ENCODE measurements at places on chromosomes 1 and 21.

DNA sequence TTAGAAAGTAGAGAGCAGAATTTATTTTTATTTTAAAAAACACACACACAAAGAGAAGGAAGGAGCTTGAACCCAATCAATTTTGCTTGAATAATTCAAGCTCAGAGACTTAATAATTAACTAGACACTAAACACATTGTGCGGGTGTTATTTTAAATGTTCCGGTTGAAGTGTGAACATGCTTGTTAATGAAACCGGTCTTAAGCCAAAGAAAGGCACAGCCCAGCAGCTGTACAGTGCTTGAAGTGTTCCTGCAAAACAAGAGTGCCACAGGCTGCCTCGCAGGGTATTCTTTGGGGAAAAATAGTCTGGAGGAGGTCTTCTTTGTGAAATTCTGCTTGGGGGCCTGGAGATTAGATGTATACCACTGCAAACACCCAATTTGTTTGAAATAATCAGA lies 2.2 kb upstream of the CDC42BPA start:
- DNase-seq, result no peak

- no peak for DNase-seq
Observed at GRCh38 chr1:207427832-207428585, 26.1 kb upstream of the CR2 start.

GRCh38 chr1:11134251-11134897 lies 34.7 kb upstream of the EXOSC10 start:
- no peak for DNase-seq

DNA sequence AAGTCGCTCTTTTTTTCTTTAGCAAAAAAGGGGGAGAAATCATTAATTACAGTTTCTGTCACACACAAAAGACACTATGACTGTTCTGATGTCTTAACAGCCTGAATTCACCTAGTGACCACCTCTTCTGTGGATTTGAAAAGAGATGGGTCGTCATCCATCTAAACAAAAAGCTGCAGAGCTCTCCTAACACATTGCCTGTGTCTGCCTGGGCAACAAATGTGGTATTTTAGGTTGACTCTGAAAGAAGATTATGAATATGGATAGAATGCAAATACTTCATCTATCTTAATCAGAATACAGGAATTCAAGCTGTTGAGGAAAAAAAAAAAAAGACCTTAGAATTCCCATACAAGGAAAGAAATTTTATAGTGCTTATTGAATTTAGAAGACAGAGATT lies 304.4 kb upstream of the ADGRL2 start:
- no peak for DNase-seq

DNA sequence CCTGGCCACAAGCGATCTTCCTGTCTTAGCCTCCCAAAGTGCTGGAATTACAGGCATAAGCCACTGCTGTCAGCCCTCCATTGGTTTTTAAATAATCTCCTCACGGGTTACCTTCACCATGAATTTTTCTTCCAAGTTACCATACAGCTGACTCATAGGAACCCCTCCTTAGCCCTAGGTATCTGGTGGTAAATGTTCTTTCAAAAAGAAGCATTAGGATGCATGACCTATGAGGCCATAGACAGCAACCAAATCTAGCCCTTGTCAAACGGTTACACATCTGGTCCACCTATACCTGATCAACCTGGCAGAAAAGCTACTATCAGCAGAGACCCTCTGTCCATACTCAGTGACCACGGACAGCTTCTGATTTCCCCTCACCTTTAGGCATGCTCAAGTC lies 12.7 kb upstream of the DEGS1 start:
- DNase-seq, result no peak

- peak; percentile 20 for DNase-seq
Observed at GRCh38 chr1:192538407-192539296, 36.9 kb upstream of the RGS1 start.

DNA sequence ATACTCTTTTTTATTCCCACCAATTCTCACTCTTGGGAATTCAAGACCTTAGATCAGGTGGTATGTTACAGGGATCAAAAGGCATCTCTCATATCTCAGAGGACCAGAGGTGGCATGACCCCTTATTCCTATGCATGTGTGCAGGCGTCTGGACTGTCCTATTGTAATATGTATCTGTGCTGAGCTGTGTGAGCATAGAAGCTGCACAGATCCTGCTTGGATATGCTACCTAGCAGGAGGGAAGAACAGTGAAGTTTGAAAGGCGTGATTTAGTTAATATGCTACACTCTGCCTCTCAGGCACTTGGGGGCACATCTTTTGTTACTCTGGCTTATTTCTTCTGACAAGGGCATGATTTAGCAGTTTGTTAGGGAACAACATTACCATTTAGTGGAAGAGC lies 86.7 kb upstream of the ZRANB2 start:
- no peak for DNase-seq

GRCh38 chr21:37370152-37371040 lies 3.8 kb downstream of the DYRK1A start:
- no peak for DNase-seq

- DNase-seq, result peak; percentile 88
Observed at GRCh38 chr1:112744009-112744578, 29.0 kb upstream of the PPM1J start.

Measured in AG20443 (cell line).